ENCODE measurements at places on chromosomes 5 and 9.

GRCh38 chr5:134136771-134137170, 22.3 kb downstream of the TCF7 start:
- DNase-seq = no peak

DNA sequence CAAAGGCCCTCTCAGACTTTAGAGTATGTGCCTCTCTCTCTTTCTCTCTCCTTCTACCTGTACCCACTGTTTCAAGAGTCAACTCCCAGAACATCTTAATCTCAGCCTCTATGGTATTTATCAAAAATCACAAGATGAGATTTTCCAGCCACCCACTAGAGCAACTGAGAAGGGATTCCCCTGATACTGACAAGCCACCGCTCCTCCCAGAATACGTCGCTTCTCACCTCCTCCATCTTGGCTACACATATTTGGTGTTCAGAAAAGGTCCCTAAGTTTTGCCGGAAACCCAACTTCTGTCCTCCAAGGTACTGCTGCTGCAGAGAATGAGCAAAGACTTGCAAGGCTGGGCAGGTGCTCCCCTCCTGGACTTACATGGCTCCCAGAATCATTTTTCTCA, 6.1 kb downstream of the GARIN3 start:
- DNase-seq = no peak

GRCh38 chr9:80615964-80616363, 1044.2 kb downstream of the TLE4 start:
- peak; percentile 4 for DNase-seq

GRCh38 chr5:177366528-177367322, 9.0 kb downstream of the RGS14 start:
- peak; percentile 96 for DNase-seq

DNA sequence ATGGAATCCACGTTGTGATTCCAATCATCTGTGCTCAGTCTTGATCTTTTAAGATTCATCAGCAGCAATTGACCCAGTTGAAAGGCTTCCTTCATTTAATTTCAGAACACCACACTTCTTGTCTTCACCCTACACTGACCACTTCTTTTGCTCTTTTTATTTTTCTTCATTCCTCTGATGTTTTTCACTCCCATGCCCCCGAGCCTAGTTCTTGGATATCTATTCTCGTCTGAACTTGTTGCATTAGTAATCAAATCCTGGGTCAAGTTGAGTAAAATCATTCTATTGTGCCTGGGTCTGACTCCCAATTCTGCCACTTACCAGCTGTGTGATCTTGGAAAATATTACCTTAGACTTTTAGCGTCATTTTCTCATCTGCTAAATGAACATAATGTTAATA, 356.5 kb downstream of the CDH12 start:
- no peak for DNase-seq

- DNase-seq = peak; percentile 30
Observed at GRCh38 chr5:65672796-65673195, 48.0 kb downstream of the SHLD3 start.

DNA sequence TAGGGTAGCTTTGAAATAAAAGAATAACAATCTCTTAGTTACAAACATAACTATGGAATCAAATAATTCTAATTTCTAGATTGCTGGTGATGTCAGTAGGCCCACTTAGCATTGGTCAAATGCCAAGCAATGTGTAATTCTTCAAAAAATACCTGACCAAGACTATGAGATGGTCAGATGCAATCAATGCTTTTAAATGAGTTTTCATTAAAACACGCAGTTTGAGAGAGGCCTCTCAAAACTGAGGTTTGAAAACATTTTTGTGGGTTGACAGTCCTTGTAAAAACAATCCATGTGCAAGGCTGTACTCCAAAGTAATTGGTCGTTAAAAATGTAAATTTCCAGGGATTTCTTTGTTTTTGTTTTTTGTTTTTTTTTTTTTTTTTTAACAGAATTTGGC, 1.2 kb upstream of the RLN2 start:
- DNase-seq = no peak

DNA sequence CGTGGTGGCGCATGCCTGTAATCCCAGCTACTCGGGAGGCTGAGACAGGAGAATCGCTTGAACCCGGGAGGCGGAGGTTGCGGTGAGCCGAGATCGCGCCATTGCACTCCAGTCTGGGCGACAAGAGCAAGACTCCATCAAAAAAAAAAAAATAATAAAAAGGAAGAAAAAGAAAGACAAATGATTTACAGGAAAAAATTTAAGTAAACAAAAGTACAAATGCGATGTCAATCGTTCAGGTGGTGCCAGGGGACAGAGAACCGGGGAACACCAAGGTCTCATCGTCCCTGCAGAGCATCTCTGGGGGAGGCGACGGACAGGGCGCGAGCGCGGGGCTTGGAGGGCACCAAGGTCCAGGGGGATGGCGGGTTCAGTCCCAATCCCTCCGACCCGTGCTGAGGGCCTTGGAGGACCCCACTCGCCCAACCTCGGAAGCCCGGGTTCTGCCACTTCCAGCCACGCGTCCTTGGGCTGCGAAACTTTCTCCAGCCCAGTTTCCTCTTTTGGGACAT, 607 bp upstream of the HNRNPAB start:
- DNase-seq = no peak

- DNase-seq = no peak
Observed at GRCh38 chr9:135045264-135045927, 42.1 kb upstream of the OLFM1 start.

DNA sequence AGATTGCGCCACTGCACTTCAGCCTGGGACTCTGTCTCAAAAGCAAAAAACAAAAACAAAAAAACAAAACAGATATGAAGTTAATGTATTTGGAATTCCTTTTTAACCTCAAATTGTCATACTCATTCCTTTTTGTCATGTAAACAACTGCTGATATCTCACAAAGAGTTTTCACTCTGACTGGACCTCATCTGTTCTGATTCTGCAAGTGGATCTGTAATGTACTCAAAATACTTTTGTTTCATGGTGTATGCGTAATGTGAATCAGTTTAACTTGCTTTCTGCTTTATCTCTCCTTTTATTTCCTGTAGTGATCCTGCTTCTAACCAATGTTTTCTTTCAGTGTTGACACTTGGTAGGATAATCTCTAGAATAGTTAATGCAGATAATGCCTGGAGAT, 106.7 kb downstream of the FOCAD start:
- no peak for DNase-seq

DNA sequence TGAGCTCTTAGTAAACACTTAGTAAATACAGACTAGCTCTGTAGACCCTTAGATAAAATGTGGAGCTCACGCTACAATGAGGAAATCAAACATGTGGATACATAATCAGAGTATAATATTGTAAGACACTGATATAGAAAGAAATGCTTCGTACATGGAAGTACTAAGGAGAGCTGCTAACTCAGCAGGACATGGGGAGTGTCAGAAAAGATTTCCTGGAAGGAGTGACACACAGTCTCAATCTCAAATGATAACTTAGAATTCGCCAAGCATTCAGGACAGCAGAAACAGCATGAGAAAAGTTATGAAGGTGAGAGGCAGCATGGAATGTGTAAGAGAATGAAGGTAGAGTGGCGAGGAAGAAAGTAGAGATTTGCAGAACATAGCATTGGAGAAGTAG, 80.8 kb downstream of the ZNF622 start:
- no peak for DNase-seq

GRCh38 chr5:112316006-112316405, 103.1 kb downstream of the EPB41L4A start:
- no peak for DNase-seq

GRCh38 chr9:68836788-68837187, 131.7 kb downstream of the PIP5K1B start:
- no peak for DNase-seq

GRCh38 chr9:89842267-89842768, 237.5 kb downstream of the GADD45G start:
- no peak for DNase-seq

GRCh38 chr9:124454791-124455443, 4.7 kb downstream of the ADGRD2 start:
- DNase-seq = no peak

- DNase-seq = no peak
Observed at GRCh38 chr5:157986431-157986990, 127.6 kb upstream of the CLINT1 start.

- no peak for DNase-seq
Observed at GRCh38 chr9:21244836-21245235, 5.0 kb upstream of the IFNA14 start.

DNA sequence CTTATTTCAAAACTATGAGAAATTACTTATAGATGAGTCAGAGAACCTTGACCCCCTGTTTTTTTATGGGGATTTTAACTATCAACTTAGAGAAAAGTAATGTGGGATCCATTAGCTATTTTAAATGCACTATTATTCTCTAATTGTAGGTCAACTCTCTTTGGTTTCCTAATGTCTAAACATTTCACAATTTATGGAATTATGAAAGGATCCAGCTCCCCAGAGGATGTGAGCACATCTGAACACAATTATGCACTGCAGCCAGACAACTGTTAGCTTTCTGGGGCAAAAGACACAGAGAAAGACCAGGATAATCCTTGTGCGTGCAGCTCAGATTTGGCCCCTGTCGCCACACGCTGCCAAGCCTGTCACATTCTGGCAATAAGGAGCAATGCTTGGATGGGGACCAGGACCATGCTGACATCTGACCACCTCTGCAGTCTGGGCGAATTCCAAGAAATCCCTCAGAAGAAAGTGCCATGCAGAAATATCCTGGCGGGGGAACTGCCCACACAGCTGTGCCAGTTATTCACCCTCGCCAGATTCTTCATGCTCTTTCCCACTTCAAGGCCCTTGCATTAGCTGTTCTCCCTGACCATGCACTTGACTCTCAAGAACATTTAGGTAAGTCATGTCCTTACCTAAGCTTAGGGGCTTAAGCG, 22.2 kb upstream of the CMBL start:
- DNase-seq = peak; percentile 59

- DNase-seq = no peak
Observed at GRCh38 chr9:114459464-114459863, 45.8 kb downstream of the WHRN start.

- DNase-seq = no peak
Observed at GRCh38 chr9:20582150-20582549, 40.1 kb downstream of the MLLT3 start.

GRCh38 chr9:107976767-107977166, 487.2 kb upstream of the KLF4 start:
- peak; percentile 8 for DNase-seq

DNA sequence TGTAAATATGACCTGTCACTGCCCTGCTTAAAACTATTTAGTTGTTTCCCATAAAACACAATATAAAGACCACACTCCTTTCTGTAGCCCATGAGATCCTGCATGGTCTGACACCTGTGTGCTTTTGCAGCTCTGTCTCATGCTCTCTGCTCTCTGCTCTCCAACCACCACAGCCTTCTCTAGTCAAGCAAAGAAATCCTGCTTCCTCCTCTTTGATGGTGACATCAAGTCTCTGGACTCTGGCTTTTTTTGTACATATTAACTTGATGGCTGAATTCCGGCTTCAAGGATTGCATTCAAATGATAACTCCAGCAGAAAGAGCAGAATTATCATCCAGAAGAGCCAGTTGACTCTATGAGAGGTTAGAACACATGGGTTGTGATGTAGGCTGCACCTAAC, 58.2 kb downstream of the CHSY3 start:
- DNase-seq = no peak

GRCh38 chr9:96245399-96245798, 56.6 kb downstream of the HSD17B3 start:
- DNase-seq = no peak

GRCh38 chr9:126763130-126763764, 41.6 kb upstream of the ZBTB43 start:
- no peak for DNase-seq

GRCh38 chr9:17398350-17398749, 180.5 kb upstream of the SH3GL2 start:
- no peak for DNase-seq

DNA sequence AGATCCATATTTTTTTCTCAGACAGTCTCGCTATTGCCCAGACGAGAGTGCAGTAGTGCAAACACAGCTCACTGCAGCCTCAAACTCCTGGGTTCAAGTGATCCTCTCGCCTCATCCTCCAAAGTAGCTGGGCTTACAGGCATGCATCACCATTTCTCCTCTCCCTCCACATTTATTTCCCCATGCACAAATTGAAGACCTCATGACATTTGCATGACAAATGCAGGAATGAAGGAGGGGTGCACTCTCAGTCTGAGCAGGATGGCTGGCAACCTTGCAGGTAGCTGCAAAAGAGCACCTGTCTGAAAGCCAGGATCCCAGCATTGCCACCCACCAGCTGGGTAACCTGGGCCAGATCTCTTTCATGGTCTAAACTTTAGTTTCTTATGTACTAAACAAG, 111.2 kb downstream of the SH3TC2 start:
- DNase-seq = no peak

GRCh38 chr9:124164811-124165210, 92.9 kb upstream of the NEK6 start:
- no peak for DNase-seq

DNA sequence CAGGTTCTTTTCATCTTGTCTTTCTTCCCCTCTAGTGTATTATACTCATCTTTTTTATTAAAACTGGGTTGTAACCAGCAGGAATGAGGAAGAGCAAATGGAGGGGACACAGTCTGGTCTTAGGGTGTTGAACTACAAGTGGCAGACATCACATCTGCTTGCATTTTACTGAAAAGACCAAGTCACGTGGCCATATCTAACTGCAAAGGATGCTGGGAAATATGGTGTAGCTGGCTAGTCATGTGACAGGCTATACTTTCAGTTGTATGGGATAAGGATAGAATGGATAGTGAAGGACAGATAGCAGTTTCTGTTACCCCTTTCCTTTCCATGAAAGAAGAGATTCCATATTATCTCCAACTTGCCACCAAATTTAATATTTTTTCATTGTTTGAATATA, 13.0 kb upstream of the FGD3 start:
- no peak for DNase-seq

DNA sequence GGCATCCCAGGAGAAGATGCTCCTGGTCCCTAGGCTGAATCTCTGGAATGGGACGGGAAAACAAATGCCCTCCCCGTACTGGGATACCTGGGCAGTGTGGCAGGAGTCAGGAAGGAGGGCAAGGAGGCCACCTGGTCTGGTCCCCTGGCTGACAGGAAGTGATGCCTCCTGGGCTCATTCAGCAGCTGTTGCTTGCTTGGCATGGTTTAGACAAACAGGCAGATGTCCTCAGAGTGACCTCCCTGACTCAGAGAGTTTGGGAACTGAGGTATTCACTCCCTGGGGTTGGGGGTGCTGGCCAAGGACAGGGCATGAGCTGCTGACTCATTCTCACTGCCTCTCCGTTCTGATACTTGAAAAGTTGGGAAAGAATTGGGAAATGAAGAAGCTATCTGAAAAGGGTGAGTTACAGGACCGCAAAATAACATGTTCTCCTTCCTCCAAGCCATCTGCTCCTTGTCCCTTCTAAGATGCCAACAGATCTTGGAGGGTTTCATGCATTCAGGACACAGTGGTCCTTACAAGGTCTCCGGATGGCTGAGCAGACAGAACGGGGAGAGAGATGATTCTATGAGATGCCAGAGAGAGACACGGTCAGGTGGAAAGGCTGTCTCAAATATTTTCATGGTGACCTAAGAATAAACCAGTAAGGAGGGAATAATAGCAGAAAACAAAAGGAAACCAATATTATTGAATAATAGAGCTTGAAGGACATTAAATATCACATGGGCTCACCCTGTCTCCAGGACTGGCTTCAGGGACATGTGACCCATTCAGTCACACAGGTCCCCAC, 534.5 kb downstream of the BNC2 start:
- peak; percentile 95 for DNase-seq

- DNase-seq = no peak
Observed at GRCh38 chr5:41097642-41098041, 26.5 kb upstream of the MROH2B start.

All from AG08396 (cell line).